Kidney epithelial cell (primary cell): ENCODE measurements at places on chromosomes 11 and 22.

DNA sequence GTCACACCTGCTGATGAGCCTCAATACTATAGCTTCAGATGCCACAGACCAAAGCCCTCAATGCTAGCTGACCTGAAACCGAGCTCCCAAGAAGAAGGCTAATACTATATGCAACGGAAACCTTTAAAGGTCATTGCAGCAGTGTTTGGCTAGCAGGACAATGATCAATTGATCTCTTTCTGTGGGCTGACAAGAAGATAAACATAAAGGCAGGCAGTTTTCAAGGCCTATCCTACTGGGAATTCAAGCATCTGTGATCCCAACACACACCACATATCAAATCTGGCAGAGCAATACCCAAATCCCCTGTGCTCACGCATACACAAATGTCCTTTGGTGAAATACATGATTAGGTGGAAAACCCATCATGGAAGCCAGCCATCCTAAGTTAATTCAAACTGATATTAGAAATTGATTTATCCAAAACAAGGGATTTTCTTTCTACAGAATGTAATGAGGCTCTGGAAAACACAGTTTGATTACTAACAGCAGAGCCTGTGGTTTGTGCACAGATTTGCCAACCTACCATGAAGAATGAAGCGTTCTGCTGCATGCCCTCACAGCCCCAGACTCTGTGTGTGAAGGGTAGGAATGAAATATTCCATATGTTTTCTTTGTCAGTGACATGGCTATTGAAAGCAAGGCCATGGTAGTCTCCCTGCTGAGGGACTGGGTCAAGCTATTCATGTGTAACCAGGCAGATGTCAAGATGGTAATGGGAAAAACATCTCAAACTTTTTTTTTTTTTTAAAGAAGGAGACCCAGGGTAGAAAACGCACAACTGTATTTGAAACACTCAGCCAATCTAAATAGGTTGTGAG is 12.2 kb downstream of the LGR4 start:
- no peak for DNase-seq

DNA sequence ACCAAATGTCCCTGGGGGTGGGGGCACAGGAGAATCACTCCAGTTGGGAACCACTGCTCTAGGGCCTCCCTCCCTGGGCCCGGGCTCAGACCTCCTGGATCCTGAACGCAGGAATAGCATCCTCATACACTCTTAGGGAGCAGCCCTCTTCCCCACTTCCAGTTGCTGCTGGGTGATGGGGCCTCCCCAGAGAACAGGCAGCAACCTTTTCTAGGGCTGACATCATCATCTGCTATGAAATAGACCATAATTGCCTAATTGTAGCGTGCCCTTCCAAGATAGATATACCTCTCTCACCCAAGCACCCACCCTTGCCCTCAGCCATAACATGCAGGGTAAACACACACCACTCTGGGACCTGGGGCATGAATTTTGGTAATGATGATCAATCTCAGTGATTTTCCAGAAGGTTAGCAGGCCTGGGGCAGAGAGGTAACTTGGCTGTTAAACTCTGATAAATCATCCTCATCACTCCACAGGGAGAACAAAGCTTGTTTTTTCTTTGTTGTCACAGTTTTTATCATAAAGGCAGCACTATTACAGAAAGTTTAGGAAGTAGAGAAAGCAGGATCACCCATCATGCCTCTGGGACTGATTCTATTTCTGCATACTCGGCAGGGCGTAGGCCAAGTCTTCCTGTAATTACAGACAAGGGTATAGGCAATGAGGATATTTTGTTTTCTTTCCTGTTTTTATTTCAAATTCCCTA is 88.3 kb upstream of the PRDM11 start:
- no peak for DNase-seq

DNA sequence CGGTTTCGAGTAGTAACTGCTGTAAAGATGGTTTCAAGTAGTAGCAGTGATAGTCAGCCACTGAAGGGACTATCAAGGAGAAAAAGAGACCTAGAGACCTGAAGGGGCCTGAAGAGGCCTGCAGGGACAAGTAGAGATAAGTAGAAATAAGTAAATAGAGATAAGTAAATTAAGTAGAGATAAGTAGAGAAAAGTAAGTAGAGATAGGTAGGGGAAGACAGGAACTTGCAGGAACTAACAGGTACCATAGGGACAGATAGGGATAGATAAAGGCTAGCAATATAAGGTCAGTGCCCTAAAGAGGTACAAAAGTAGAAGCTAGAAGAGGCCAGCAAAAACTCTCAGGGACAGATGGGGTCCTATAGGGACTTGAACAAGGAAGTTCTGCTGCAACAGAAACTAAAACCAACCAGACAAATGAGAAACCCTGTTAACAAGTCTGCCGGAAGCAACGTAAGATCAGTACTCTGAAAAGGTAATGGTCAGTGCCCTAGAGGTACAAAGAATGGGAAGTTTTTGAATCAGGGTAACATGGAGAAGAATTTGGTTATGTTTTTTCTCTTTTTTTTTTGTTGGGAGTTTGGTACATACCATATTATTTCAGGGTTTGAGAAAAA is 9.6 kb upstream of the SC5D start:
- DNase-seq, result no peak

- no peak for DNase-seq
Observed at GRCh38 chr11:115357066-115357465, 147.1 kb downstream of the CADM1 start.

DNA sequence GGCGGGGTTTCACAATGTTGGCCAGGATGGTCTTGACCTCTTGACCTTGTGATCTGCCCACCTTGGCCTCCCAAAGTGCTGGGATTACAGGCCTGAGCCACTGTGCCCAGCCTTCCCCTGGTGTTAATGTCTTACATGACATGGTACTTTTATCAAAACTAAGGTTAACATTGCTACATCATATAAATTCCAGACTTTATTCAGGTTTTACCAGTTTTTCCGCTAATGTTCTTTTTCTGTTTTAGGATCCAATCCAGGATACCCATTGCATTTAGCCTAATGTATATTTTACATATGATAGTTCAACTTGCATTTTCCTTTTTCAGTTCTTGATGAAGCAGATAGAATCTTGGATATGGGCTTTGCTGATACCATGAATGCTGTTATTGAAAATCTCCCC is 14.2 kb downstream of the DDX10 start:
- no peak for DNase-seq

DNA sequence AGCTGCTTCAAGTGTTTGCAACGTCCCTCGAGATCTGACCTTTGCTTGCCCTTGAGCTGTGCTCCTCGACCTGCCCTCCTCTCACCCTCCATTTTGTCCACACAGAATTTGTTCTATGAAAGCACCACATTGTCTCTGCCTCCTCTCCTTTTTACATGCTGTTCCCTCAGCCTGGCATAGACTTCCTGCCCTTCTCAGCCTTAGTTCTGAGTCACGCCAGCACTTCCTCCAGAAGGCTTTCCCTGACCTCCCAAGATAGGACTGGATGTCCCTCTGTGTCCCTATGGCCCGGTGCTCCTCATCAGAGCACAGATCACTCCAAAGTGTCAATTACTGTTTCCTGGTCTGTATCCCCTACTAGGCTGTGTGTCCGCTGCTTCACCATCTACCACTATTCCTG is 16.2 kb downstream of the JHY start:
- DNase-seq, result no peak

GRCh38 chr11:102590276-102591049 is 34.7 kb downstream of the MMP20 start:
- DNase-seq, result no peak

GRCh38 chr11:15104166-15104565 is 10.6 kb upstream of the INSC start:
- DNase-seq, result no peak

DNA sequence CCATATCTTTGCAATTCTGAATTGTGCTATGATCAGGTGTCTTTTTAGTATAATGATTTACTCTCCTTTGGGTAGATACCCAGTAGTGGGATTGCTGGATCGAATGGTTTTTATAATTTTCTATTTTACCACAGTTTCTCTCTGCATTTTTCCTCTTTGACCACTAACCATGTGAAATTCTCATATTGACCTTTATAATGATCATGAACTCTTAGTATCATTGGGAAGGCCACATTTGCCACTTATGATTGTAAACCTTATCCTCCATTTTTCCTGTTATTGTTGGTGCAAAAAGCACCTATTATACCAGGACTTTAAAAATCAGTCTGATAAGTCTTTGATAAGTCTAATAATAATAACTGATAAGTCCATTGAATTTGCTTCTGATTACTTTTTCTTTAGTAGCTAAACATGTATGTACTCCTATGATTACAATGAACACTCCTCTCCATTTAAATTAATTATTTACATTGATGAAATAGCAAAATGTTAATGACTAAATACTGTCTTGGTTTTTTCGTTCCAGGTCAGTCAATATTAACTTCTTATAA is 9.6 kb downstream of the NEAT1 start:
- no peak for DNase-seq

DNA sequence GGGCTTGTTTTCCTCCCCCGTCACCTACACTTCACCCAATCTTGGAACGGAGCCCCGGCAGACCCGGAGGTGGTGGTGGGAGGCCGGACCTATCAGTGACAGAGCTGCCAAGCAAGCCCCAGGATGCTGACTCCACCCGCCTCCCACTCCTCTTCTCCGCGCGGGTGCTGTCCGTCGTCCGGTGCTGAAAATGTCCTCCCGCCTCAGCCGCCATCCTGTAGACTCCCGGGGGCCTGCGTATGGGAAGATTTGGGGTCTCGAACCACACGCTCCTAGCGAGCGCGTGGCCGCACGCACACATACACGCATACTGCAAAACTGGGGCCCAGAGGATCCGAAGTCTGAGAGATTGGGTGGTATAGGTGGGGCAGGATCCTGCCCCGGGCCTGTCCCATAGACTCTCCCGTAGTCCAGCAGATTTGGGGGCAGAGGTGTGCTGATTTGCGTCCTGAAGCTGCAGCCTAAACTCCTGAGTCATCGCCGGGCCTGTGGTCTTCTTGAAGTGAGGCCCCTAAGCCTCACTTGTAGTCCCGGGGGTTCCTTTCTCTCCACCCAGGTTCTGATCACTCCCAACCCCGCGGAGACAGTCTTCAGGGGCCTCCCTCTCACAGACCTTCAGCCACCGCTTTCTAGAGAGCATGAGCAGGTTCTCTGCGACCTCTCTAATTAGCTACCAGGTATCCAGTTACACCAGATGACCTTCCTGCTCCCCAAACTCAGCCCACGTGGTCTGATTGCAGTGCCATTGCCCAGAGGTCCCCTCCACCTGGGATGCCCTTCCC is 796 bp upstream of the YIF1A start:
- DNase-seq, result no peak

- DNase-seq, result no peak
Observed at GRCh38 chr22:29820961-29821290, 17.1 kb downstream of the ASCC2 start.

- peak; percentile 5 for DNase-seq
Observed at GRCh38 chr11:8638300-8638699, 44.2 kb downstream of the TRIM66 start.

DNA sequence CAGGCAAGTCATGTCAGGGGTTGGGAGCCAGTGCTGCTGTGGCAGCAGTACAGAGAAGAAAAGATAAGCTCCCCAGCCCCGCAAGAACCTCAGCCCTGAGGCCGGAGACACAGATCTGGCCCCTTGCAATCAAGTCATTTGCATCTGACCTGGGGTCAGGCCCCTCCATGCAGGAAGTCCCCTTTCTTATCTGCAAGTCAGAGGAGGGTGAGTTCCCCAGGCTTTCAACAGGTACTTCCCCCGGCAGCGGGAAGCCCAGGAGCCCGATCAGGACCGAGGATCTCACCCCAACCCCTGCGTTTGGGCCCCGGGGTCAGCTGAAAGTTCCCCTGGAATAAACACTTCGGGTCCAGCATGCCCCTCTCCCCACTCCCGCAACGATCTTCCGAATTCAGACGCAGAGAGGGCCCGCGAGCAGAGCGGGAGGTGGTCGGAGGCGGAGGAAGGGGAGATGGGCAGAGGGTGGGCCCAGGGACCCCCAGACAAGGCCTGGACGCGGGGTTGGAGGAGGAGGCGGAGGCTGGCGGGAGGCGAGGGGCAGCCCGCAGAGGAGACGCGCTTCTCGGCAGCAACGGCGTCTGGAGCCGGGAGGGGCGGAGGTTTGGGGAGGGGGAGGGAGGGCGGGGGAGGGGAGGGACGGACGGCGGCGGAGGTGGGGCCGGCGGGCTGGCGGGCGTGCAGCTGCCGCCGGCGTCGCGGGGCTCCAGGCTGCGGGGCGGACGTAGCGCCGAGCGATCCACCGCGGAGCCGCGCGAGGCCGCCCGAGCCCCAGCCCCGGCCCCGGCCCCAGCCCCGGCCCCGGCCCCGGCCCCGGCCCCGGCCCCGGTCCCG is at the start of gene TSPAN18:
TSPAN18 (plus strand) TSS at position 680 of the 831 bp plus-strand sequence. CDS start 179,455 bp downstream, outside the sequence.
- no peak for DNase-seq

- no peak for DNase-seq
Observed at GRCh38 chr11:134356656-134357544, 25.1 kb downstream of the GLB1L2 start.

DNA sequence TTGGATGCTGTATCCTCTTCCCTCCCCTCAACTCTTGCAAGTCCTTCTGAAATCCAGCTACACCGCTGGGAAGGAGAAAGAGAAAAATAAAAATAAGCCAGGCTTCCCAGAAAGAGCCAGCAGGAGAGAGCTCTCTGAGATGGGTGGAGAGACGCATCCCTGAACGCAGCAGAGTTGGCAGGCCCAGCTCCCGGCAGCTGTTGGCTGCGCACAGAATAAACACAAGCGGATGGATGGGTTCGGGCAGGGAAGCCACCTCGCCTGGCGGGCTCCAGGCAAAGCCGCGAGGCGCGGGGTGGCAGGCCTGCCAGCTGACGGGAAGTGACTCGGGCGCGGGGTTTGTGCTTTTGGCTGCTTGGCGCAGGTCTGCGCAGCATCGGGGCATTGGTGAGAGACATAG is 537.7 kb downstream of the MIAT start:
- no peak for DNase-seq

DNA sequence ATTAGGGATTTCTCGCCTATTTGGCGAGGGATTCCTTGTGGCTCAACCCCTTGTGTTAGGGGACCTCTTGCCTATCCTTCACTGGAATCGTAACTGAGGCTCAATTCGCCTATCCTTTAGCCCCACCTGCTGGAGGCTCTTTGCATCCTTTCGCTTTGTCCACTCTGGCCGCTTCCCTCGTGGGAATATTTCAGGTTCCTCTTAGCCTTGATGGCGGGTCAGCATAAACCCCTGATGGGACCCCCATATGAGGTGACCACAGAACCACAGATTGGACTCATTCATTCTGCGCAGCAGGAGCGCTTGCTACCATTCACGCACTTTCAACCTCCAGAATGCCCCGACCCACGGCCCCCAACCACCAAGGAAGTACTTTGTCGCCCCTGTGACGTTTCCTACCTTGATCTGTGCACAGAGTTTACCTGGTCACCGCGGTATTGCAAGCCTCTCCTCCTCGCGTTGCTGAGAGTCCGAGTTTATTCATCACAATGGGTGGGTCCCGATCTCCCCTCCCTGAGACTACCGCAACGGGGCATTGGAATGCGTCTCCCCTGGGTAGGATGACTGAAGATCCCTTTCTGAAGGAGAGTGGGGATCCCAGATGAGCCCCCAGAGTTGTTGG is at the start of gene OR52N2:
OR52N2 (plus strand) TSS at position 425 of the 622 bp plus-strand sequence. CDS start 11,412 bp downstream, outside the sequence.
- peak; percentile 9 for DNase-seq

- no peak for DNase-seq
Observed at GRCh38 chr22:42871146-42872050, 14.3 kb upstream of the ARFGAP3 start.

DNA sequence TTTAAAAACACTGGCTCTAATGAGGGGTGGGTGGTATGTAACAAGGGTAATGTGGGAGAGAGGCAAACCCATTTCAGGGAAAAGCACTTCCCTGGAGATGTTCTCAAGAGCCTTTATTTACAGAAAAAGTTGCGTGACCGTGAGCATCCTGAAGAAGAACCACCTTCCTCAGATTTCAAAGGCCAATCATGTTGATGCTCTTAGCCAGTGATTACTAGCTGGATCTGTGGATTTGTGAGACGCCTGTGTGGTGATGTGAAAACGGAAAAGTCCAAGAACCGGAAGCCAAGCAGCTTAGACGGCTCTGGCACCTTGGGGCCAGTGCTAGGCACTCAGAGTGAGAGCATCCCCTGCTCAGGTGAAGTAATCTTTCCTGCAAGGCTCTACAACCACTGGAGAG is 12.6 kb upstream of the UBASH3B start:
- no peak for DNase-seq
